ENCODE measurements at places on chromosomes 1 and 21.
A peak's percentile ranks its signal among the peaks of the same experiment; 100 is the strongest.

DNA sequence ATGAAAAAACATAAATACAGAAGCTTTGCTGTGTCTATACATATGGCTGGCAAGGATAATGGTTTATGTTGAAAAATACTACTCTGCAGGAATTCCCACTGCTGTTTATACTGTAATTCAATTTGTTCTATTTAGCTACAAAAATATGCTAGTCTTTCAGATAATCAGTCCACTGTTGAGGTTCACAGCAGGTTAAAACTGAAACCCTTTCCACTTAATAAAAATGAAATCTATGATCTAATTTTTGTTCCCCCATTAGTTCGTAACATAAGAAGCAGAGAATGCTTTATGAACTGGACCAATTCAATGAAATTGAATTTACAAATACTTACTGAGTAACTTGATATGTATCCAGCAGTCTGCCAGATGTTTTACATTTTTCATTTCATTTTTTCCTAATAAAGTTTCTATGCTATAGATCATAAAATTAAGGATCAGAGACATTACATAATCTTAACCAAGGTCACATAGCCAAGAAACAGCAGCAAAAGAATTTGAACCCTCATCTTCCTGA, 360.1 kb upstream of the BEND5 start:
- DNase-seq = no peak

DNA sequence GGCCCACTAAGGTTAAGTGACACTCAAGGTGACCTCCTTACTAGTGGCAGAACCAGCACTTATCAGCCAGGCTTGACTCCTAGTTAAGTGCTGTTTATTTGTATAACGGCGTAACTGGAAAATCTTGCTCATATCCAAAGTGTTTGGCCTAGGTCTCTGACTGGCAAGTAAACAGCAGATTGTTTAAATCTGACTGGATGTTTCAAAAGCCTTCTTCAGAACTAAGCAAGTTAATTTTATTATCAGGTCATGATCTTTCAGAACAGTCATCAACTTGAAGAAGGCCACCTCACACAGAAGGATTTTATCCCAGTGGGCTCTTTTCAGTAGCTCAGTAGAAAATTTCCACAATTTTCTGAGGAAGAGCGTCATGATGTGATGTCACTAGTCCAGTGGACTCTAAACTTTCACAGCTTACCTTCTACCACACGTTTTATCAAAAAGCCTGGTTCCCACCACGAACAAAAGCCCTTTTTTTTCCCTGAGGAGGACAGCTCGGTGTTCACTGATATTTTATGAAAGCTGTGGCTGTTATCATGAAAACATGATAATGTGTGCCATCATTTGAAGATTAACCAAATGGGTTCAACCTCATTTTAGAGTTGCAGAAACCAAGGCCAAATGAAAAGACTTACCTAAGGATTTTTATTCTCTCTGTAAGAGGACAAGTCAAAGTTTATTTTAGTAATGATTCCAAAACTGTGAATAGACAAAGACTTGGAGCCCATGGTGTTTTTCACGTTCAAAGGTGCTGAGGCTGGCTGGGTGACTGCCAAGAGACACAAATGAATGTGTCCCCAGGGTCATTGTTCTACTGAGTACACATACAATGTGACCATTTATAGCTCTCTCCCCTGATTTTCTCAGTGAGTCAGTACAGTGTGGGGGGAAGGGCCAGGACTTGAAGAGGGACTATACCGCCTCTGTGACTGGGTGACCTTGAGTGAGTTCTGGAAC, 9.1 kb downstream of the SGIP1 start:
- DNase-seq = peak; percentile 57

DNA sequence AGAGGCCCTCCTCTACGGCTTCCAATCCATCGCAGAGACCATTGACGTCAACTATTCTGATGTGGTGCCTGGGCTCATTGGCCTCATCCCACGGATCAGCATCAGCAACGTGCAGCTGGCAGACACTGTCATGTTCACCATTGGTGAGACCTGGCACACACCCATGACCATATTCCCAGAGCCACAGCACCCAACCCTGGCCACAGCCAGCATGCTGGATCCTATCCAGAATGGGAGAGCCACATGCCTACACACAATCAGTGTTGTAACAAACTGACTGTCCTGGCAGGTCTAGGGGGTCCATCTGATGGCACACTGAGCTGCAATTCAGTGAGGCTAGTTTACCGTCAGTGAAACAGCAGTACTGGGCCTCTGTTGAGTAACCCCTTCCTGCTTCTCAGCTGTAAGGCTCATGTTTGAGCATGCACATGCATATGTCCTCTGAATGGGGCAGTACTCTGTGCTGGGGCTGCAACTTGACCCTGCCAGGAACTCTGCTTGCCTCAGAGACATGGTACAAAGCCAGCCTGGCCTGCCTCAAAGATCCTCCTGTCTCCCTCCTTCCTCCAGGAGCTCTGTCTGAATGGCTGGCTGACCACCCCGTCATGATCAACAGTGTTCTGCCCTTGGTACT, 10.8 kb downstream of the IPO13 start:
- DNase-seq = no peak

DNA sequence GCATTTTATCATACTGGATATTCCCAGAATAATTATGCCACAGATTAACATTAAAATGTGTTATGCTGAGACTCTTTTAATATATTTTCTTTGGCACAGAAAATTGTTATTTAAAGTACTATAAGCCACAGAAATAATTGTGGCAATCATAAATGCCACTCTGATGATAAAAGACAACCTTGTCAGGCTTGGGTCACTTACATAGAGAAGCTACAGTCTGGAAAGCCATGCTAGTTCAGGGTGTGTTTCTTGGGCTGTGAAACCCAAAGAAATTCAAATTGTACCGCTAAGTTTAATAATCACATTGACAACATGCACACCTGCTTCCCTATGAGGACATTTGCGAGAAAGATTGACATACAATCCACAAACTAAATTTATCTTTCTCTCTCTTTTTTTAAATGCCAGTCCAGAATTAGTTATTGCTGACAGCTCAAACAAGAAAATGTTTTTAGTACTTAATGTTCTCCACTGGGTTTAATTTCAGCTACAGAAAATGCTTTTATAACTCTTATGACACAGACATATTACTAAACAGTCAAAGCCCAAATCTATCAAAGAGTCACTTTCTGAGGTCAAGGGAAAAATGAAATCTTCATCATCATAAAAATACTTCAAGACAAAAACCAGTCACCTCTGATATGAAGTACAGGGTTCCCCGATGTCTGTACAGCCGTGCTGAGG, 38.7 kb downstream of the TTC13 start:
- DNase-seq = no peak

DNA sequence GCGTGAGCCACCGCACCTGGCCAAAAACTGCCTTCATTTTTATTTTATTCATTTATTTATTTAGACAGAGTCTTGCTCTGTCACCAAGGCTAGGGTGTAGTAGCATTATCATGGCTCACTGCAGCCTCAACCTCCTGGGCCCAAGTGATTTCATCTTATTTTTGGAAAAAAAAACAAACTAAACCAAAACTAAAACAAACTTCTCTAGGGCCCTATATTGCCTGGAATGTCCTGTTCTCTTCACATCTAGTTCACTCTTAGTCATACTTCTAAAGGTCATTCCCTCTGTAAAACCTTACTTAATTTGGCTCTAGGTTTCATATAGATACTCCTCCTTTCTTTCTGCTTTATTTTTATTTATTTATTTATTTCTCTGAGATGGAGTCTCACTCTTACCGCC, 15.6 kb downstream of the RPS27 start:
- no peak for DNase-seq

DNA sequence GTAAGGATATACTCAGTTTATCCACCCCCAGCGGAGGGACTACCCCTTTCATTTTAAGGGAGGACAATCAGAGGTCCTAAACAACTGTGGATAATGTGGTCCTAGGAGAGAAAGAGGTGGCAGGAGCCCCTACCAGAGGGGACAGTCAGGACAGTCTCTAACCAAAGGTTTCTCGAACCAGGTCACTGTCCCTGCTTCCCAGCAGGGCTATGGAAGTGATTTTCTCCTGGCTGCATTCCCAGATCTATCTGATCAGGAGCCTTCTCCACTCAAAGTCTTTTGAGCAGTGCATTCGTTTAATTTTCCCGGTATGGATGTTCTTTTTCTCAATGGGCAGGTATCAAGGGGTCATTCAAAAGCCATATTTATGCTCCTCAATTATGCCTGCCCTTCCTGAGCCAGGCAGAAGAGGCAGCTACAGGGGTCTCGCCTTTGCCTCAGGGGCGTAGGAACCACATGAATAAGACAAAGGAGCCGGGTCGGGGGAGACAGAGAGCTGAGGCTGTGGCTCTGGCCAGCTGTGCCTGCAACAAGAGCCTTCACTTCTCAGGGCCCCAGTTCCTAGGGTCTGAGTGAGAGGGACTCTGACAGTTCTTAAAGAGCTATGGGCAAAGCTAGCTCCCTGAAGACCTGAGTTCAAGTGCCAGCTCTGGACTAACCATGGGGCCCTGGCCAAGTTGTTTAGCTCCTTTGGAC, 62.5 kb upstream of the DMRTB1 start:
- DNase-seq = no peak

- DNase-seq = no peak
Measured at GRCh38 chr1:94384485-94385265, 33.5 kb upstream of the ABCD3 start.

GRCh38 chr1:232477728-232478127, 152.2 kb downstream of the SIPA1L2 start:
- no peak for DNase-seq

GRCh38 chr21:34648739-34649297, 20.0 kb upstream of the CLIC6 start:
- DNase-seq = no peak

GRCh38 chr1:39196244-39197215, 8.0 kb upstream of the MACF1 start:
- no peak for DNase-seq

DNA sequence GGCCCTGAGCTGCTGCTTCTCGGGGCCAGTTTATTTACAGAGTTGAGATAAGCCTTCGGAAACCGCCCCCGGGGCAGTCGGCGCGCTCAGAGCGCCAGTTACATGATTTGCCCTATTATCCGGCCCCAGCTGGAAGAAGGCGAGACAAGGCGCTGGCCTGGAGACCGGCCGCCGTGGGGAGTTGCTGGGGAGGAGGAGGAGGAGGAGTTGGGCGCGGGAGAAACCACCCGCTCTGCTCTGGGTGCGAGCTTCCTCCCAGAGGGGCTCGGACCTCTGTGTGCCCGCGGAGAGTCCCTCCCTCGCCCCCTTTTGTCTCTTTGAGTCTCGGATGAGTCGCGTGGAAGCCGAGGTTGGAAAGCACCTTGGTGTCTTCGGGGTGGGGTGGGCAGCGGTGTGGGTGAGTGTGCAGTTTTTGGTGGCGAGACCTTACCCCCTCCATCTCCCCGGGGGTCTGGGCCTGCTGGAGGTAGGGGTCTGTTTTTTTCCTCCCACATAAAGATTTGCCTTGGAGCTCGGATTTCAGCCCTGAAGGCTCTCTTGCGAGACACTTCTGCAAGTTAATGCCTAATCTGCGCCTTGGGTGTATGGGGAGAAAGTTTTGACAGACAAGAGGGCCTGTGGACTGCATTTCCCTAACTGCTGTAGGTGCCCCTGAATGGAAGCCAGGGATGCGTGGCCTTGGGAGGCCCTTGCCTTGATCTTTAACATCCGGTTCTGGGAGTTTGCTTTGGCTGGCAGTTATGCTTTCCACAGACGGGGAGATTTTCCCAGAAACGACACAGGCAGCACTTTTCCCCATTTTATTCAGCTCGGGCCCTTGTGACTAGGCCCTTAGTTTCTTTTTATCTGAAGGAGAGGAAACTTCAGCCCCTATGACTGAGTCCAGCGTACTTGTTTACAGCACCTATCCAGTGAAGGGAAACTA, 80.0 kb downstream of the NDUFS5 start:
- DNase-seq = no peak

GRCh38 chr1:63103682-63104081, 218.7 kb upstream of the FOXD3 start:
- DNase-seq = no peak

- no peak for DNase-seq
Measured at GRCh38 chr1:110283677-110284076, 55.5 kb upstream of the RBM15 start.

- no peak for DNase-seq
Measured at GRCh38 chr1:184919892-184920291, 54.4 kb downstream of the NIBAN1 start.

DNA sequence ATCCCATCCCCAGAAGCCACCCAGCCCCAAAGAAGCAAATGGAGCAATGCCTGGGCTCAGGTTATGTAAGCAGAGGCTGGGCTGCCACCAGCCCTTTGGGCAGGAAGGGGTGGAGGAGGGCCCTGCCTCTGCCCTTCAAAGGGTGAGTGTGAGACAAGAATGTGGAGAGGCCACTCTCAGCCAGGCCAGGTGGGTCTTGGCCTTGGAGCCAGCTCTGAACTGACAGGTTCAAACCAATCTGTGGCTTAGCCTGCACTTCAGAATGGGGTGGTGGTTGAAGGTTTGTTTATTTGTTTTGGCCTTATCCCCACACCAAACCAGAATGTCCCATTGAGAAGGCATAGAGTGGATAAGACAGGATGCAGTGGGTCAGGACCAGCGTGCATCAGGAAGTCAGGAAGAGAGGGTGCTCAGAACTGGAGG, 29.8 kb downstream of the C1orf116 start:
- no peak for DNase-seq

- no peak for DNase-seq
Measured at GRCh38 chr1:193856261-193856660, 669.8 kb upstream of the B3GALT2 start.

- DNase-seq = no peak
Measured at GRCh38 chr1:212622467-212622866, 13.9 kb downstream of the ATF3 start.

DNA sequence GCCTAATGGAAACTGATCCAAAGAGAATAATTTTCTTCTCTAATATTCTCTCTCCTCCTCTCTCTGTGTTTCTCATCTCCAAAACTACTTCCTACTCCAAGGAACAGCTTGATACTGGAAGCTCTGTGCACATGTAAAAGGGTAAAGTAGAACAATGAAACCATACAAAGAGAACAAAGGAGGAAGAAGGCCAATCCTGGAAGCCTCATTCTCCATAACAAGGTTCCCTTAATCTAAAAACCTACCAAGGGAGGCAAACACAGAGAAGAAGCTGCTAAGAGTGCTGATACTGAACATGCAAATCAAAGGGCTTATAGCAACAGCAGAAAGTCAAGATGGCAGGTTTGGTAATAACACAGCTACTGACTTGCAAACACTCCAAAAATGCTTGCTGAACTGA, 44.4 kb downstream of the SIPA1L2 start:
- DNase-seq = no peak

GRCh38 chr1:176926330-176927086, 238.0 kb downstream of the ASTN1 start:
- DNase-seq = no peak

DNA sequence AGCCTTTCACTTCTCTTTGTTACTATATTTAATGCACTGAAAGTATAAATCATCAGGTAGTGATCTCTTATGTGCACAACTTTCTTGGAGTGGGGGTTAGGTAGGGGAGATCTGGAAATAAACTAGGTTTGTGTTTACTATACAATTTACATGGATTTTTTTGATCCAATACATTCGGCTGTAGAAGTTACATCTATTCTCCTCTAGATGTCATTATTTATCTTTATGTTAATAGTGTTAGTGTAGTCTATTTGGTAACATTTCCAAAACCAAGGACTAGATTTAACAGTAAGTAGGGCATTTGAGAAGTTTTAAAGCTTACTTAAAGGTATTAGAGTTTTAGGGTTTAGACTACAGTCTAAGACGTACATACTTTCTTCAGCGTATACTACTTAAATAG, 5.4 kb downstream of the VPS45 start:
- DNase-seq = no peak

GRCh38 chr1:222777463-222777862, 37.4 kb upstream of the DISP1 start:
- DNase-seq = no peak
